CD4-positive, alpha-beta T cell treated with Interleukin-6 at 100 ng/mL for 8 hours (primary cell): ENCODE measurements at places on chromosomes 7 and 10.

DNA sequence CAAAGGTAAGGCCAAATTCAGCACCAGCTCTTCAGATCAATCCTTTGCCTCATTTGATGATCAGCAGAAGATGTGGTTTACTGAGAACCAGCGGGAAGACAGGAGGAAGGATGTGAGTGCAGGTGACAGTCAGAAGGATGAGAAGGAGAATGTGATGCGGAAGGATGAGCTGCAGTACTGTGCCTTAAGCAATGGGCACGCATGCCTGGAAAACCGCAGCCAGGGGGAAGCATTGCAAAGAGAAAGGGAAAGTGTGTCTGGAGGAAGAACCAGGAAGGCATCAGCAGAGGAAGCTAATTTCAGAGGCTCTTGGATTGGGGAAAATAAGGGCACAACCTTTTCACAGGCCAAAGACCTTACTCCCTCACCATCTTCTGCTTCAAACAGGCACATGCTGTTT, 25.7 kb downstream of the C10orf71 start:
- no peak for DNase-seq

- DNase-seq = no peak
These were observed 1.2 kb downstream of the TBATA start for GRCh38 chr10:70784016-70784415.

DNA sequence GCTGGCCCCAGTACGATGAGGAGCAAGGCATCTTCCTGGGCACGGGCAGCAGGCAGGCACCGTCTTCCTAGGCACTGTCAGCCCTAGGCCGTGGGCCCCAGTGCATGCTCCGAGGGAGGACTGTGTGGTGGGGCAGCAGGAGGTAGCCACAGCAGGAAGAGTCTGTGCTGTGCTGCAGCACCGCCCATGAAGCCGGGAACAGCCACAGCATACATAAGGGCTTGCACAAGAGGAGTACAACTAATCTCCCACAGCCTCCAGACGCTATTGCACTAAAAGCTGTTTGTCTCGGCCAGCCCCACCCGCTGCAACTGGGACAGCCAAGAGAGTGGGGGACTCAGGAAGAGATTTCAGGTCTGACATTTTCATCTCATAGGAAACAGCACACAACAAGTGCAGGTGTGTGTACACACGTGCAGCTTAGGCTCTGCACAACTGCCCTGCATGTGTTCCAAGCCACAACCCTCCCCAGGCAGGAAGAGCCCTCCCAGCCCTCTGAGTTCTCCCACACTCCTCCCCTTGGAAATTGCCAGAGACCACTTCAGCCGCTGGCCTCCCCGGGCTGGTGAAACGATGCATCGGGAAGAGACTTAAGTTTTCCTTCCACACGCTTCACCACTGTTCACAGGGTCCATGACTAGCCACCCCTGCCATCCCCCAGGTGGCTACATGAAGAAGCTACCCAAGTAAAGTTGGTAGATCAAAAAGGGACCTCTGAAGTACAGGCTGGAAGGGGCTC, 88.1 kb upstream of the DDC start:
- no peak for DNase-seq

DNA sequence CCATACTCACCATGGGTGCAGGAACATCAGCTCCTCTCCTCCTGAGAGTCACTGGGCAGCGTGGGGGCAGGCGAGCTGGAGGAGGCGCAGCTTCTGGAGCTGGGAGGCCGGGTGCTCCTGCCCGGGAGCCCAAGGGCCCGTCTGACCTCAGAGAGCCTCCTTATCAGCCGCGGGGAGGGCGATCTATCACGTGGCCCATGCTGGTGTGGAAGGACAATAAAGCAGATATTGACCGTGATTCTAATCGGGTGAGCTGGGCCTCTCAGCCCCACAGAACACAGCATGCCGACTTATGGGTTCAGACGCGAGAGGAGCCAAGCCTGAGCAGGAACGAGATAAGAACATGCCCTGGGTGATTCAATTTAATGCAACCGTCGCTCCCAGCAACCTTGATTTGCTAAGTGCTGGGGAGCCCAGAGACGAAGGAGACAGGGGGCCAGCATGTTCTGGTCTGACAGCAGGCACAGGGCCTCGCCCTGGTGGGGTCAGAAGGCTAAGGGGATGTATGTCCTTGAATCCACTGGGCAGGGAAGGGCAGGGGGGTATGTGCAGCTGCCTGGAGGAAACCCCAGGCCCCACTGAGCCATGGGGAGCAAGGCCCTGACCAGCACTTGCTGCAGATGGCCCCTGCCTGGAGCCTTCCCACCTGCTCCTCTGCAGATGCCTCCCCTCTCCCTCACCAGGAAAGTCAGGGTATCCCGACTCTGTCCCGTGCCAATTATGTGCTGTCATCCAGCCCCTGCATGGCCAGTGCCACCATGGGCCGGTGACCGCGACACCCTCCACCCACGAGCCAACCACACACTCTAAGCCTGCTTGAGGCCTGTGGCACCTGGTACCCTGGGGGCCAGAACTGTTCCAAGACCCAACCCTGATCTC, 95.3 kb upstream of the RET start:
- no peak for DNase-seq
